T-helper 2 cell (primary cell): ENCODE measurements at places on chromosomes 12 and 14.

DNA sequence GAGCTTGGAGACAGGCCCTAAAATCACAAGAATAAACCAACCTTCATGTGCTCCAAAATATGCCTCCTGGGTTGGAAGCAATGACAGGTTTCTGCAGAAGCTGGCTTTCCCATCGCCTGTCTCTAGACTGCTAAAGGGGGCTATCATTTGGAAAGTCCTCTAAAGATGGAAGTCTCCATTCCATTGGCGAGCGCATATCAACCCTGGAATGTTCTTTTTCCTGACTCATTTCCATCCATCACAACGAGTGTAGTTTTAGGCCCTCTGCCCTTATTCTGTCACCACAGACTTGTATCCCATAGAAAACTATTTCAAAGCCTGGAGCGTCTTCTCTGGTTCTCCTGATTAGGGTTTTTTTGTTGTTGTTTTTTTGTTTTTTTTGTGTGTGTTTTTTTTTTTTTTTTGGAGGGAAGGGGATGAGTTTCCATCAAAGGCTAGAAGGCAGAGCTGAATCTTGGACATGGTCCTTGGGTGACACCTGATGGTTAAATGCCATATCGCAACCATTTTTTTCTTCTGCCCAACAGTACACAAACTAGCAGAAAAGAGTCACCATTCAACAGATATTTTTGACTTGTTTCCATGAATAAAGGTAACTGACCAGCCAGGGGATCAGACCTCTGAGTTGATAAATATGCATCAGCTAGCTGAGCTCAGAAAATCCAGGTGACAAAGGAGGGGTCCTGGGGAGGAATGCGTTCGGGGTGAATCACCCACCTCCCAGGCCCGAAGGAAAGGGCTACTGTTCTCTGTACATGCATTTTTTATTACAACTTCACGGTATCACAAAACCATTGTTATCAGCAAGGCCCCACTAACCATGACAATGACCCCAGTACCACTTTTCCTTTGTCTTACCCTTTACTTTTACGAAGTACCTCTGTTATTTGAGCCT is 40.5 kb downstream of the KCNA5 start:
- no peak for DNase-seq

DNA sequence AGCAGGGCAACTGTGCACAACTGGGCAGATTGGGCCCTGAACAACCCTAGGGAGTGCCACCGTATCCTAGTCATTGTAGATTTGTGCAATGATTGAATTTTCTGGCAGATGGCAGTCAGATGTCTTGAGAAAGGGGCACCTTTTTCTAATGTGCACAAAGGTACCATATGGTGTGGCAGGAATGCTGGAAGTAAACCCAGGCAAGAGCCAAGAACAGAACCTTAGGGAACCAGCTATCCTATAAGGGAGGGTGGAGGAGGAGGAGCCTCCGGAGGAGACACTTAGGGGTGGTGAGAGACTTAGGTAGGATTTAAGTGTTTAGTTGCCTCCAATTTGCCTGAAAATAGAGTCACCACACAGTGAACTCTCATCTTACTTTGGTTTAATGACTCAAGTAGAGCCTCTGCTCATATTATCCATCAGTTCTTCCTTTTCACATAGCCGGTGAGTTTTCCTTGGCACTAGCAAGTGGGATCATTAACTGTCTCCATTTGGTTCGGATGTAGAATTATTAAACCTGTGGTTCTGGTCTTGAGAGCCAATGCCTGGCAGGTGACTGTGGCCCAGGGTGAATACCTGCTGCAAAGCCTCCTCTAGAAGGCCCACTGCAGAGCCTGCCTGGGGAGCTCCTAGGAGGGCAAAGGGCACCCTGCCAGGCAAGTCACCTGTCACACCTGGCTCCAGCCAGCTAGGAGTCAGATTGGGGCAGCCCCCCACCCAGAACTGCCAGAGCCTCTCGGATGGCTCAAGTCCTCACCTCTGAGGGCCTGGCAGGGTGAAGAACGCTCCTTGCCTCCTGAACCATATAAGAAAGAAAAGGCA is 184.4 kb upstream of the HIF1A start:
- no peak for DNase-seq

- DNase-seq, result no peak
Observed at GRCh38 chr14:96727073-96727472, 70.1 kb upstream of the VRK1 start.

- DNase-seq, result no peak
Observed at GRCh38 chr12:72523754-72524153, 251.6 kb downstream of the TRHDE start.

GRCh38 chr14:33774723-33775470 is 176.0 kb downstream of the EGLN3 start:
- DNase-seq, result no peak

GRCh38 chr12:84069198-84069597 is 843.4 kb downstream of the SLC6A15 start:
- no peak for DNase-seq

- no peak for DNase-seq
Observed at GRCh38 chr12:778615-779014, 26.2 kb downstream of the WNK1 start.
